ENCODE measurements at places on chromosomes 1 and 21.

- no peak for DNase-seq
These were observed 507.1 kb downstream of the BRINP3 start for GRCh38 chr1:189970331-189971230.

GRCh38 chr1:63888984-63889383 is 115.2 kb downstream of the ROR1 start:
- no peak for DNase-seq

DNA sequence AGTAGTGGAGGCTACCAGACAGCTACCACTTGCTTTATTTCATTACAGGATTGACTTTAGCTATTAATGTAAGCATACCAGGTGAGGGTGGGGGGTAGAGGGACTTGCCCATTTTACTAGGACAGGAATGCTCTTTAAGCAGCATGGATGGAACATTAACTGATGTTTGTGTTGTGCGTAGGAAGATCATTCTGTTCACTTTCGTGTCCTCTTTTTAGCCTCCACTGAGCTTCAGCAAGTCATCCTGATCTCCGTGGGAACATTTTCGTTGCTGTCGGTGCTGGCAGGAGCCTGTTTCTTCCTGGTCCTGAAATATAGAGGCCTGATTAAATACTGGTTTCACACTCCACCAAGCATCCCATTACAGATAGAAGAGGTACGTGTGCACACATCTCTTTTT is 29.3 kb downstream of the IFNGR2 start:
- no peak for DNase-seq

GRCh38 chr1:162908780-162909179 is 47.8 kb upstream of the CCDC190 start:
- DNase-seq: peak; percentile 46

GRCh38 chr1:186564582-186564981 is 103.7 kb upstream of the PDC start:
- no peak for DNase-seq

DNA sequence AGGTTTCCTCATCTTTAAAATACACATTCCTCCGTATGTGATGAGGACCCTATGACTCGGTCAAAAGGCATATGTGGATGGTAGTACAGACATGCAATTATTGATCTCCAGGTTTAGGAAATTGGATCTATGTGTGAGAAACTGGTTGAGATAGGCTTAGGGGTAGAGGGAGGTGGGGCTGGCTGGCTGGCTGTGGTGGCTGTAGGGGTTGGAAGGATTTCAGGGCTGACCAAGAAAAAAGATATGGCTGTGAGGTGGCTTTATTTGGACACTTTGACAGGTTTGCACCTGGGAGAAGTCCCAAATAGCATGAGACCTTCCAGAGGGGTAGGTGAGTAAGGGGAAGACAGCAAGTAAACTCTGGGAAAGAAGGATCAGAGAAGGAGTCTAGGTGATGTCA is 39.6 kb upstream of the ADAM30 start:
- no peak for DNase-seq

DNA sequence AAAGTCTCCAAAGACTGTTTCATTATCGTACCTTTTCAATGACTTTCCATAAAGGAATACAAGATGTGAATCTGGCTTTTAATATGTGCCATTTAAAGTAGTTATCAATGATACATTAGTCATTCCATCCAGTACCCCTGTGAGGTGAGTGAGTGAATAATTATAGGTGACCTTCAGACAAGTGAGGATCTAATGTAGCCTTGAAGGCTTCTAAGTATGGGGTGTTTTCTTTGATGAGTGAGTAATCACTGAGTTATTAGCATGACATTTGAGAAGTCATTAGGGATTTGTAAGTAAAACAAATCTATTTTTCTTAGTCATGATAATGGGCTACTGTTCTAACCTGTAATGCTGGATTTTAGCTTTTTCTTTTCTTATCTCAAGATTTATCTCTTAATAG is 831.4 kb downstream of the ADGRL2 start:
- no peak for DNase-seq

- DNase-seq: no peak
These were observed 3.1 kb downstream of the OBSCN start for GRCh38 chr1:228210712-228211530.

- no peak for DNase-seq
These were observed 837 bp downstream of the SLC16A1 start for GRCh38 chr1:112954945-112955772.

DNA sequence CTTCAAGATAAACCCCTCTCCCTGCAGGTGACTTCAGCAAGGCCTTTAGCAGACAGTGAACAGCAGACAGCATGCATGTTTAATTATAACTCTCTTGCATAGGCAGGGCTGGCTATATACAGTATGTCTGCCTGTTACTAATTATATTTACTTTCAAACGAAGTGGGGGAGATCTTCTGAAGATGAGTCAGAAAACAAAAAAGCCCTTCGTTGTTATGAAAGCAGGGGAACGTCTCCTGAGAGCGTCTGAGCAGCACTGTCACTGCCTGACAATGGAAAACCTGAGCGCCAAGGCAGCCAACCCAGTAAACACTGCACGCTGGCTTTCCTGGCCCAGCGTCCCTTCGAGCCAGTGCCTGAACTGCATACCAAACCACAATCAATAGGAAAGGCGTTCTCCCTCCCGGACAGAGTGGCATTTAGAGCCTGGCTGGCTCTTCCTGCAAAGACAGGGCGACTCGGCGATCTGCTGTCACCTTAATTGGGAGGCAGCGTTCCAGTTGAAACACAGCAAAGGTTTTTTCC is 54.1 kb downstream of the TOMM20 start:
- peak; percentile 73 for DNase-seq

- no peak for DNase-seq
These were observed 185.1 kb upstream of the LMO4 start for GRCh38 chr1:87143413-87144135.

- no peak for DNase-seq
These were observed 228.8 kb upstream of the KAZN start for GRCh38 chr1:14369526-14370213.

- no peak for DNase-seq
These were observed 773 bp downstream of the CHD1L start for GRCh38 chr1:147243228-147243685.

DNA sequence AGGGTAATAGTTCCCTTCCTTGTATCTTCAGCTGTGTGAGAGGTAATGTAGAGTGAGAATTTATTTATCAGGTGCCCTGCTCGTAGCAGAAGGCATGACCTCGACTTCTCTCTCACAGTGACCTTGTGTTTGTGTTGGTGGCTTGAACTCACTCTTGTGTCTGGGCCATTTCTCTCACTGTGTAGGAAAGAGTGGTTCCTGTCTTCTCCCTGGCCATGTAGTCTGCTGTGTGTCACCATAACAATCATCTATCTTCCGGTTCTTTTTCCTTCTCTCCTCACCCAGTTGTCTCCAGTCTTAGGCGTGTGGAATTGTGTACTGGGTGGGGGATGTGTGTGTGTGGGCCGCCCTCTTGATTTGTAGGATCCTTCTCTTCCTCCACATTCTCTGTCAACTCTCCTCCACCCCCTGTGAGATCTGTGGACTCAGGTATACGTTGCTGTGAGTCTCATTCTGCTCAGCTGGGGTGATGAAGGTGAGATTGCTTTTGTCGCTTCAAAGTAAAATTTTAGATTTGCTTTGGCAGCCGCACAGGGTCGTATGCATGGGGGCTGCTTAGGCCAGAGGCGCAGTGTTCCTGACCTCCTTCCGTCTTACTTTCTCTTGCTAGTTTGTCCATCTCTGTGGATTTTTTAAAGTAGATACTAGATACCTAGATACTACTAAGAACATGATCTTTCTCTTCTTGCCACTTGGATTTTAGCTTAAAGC is 31.6 kb downstream of the MAPKAPK2 start:
- no peak for DNase-seq

DNA sequence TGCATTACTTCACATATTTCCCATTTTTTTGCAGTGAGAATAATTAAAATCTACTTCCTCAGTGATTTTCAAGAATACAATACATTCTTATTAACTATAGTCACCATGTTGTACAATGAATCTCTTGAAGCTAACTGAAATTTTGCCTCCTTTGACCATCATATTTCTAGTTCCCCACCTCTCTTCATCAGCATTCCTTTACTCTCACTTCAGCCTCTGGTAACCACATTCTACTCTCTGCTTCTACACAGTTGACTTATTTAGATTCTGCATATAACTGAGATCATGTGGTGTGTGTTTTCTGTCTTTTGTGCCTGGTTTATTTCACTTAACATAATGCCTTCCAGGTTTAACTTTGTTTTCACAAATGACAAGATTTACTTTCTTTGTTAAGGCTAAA is 304.4 kb upstream of the LYPLAL1 start:
- DNase-seq: no peak

- DNase-seq: no peak
These were observed 118.2 kb downstream of the FAF1 start for GRCh38 chr1:50841791-50842387.

GRCh38 chr1:241413386-241413785 is 56.4 kb upstream of the RGS7 start:
- peak; percentile 89 for DNase-seq

GRCh38 chr1:99305626-99306025 is 41.3 kb downstream of the PLPPR4 start:
- no peak for DNase-seq

DNA sequence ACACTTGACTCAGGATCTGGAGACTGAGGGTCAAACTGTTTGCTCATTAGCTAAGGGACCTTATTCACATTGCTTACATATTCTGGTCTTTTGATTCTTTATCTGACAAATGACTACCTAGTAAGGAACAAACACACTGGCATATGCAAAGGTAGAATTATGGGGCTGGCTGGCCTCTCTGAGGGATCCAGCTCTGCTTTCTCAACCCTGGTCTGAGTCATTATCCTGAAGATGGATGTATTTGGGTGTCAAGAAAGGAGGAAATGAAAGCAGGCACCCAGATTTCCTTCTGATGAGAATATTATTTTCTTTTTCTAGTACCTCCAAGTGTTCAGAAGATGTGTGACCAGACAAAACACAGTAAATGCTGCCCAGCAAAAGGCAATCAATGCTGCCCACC is 6.0 kb downstream of the SMCP start:
- no peak for DNase-seq

DNA sequence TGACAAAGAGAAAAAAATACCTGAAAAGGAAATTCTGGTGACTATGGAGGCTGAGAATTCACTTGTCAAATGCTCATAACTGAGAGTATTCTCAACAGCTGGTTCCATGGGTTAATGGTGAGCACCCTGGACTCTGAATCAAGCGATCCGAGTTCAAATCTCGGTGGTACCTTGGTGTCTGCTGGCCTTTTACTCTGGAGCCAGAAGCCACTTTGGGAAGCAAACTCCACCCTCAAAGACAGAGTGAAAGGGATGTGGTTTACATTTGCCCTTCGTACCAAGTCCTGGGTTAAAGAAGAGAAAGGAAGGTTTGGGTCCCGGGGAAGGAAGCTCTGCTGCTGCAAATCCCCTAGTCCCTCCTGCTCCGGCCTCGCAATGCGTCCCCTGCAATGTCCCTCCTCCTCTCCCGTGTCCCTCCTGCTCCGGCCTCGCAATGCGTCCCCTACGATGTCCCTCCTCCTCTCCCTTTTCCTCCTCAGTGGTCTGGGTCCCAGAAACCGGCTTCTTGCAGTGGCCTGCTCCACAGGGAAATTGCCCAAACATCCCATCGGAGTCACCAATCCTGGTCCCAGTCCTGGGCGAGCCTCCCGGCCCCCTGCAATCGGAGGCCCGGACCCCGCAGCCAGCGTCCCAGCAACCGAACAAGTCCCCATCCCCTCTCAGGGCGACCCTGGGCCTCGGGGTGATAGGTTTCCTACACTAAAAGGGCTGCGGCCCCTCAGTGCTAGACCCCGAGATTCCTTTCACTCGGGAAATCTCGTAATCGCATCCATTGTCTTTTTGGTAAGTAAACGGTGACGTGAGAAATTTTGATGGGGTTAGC is 129.4 kb downstream of the PPIAL4G start:
- DNase-seq: peak; percentile 68

All from HFF-Myc (cell line).